ENCODE measurements at places on chromosomes 6 and 20.

DNA sequence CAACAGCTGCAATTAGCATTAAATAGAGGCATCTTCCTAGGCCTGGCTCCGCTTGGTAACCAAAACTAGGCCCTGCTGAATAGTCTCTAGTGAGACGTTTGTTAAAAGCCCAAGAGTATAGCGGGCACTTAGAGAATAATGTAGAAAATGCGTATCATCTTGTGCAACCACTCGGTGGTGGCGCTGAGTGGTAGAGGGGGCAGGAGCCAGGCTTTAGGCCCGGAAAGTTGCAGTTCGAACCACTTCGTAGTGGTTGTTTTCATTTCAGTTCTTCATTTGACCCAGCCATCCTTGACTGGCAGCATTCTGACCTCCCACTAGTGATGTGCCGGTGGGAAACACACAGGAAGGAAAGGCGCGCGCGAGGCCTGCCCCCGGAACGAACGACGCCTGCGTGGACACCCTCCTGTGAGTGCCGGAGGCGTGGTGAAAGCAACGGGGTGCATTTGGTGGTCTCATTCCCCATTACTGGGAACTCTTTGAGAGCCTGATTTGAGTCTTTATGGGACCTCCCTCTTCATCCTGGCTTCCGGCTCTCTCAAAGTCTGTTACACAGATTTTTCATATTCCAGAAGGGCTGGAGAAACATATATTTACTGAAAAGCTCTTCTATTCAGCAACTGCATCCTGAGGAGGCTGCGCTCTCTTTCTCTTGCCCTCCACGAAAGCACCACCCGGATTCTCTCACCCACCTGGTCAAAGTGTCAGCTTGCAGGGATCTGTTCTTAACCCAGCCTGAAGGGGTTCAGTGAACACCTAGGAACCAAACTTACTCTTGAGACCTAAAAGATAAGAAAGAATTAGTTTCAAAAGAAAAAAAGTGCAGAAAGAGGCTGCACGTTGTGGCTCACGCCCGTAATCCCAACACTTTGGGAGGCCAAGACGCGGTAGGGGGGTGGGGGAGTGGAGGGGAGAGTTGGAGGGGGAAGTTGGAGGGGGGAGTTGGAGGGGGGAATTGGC lies 18.2 kb downstream of the GPX5 start:
- no peak for DNase-seq

GRCh38 chr6:25804804-25805203 lies 27.0 kb downstream of the SLC17A1 start:
- DNase-seq: no peak

DNA sequence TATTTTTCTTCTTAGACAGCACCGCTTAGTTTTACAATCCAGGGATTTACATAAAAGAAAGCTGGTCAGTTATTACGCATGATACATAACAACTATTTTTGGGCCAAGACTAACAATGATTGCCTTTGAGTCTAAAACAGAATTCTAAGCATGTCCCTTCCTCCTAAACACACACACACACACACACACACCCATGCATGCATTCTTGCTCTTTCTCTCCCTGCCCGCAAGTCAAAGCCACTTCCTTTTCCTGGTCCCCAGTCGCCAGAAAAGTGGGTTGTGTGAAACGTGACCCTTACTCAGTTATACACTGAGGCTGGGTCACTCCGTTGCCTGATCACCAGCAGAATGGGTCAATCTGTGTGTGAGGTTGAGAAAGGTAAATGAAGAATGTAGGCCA lies 31.4 kb downstream of the FYN start:
- no peak for DNase-seq

- no peak for DNase-seq
These were observed 52.7 kb downstream of the TGM2 start for GRCh38 chr20:38112261-38112929.

GRCh38 chr6:90610751-90611542 lies 24.1 kb upstream of the MAP3K7 start:
- DNase-seq: no peak

- DNase-seq: no peak
These were observed 151.4 kb downstream of the ID4 start for GRCh38 chr6:19988555-19988954.

DNA sequence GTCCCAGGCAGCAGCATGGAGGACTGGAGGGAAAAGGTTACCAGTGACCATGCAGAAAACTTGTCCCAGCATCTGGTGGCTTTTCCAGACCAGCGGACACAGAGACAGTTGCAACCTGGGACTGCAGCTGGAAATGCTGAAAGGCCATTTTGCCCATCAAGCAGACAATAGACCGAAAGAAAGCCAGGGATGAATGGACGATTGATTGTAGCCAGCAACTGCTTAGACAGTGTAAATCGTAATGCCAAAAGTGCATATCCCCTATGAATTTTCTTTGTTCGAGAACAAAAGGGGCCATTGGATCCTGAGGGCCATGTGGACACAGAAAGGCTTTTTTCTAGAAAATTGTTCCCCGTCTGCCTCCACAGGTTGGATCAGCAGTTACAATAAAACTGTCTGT lies 115.7 kb downstream of the MBOAT1 start:
- DNase-seq: no peak
